ENCODE measurements at places on chromosomes 7 and 10.

DNA sequence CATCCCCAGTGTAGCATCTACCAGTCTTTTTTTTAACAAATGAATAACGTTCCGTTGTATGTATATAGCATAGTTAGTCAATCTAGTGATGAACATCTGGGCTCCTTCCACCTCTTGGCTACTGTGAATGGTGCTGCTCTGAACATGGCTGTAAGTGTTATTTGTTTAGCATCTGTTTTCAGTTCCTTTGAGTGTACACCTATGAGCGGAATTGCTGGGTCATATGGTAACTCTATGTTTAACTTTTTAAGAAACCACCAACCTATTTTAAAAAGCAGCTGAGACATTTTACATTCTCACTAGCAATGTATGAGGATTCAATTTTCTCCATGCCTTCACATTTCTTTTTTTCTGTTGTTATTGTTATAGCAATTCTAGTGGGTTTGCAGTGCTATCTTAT is 178.2 kb downstream of the DNAJC1 start:
- DNase-seq, result no peak

DNA sequence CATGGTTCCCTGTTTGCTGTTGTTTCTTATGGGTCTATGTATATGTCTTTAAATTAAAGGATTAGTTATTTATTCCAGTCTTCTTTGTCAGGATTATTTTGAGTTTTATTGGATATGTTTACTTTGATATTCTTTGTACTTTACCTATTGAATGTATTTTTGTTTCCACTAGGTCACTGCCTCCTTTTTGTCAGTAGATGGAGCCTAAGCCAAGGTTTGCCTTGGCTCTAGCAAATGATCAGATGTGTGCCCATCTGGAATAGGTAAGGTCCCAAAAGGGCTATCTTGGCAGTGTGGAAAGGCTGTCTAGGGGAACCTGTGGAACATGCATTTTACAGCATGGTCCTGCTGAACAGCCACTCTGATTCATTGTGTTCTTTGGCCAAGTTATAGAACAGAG is 337.3 kb upstream of the GHITM start:
- DNase-seq, result no peak

- no peak for DNase-seq
Measured at GRCh38 chr10:122359621-122360020, 14.9 kb upstream of the PLEKHA1 start.

DNA sequence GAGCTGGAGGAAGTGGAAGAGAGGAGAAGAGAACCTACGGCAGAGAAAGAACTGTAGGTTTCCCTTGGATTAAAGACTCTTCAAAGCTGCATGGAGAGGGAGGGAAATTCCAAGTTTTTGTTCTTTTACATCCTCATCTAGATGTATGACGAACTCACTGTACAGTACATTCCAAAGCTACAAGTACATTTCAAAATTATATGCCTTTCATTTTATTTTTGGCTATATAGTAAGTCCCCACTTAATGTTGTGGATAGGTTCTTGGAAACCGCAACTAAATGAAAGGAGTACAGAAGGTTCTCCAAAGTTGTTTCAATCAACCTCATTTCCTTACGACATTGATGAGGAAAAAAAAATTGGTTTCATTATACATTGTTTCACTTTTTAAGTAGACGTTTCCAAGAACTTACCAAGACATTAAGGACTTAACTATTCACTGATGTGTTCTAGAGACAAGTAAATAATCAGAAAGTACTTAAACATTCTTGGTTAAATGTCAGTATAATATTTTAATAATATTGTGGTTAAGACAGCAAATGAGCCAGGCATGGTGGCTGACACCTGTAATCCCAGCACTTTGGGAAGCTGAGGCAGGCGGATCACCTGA is 16.1 kb upstream of the JMJD1C start:
- DNase-seq, result no peak

GRCh38 chr7:29457141-29457561 is 106.5 kb upstream of the PRR15 start:
- DNase-seq, result no peak

GRCh38 chr7:31910191-31910590 is 160.0 kb downstream of the PDE1C start:
- no peak for DNase-seq

DNA sequence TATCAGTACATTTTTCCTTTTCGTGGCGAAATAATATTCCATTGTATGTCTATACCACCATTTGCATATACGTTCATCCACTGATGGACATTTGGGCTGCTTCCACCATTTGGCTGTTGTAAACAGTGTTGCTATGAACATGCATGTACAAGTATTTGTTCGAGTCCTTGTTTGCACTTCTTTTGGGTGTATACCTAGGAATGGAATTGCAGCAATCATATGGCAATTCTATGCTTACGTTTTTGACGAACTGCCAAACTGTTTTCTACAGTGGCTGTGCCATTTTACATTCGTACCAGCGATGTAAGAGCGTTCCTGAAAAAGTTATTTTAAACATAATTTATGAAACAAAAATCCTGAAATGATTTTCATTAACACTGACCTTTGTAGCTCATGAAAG is 79.5 kb downstream of the HIPK2 start:
- DNase-seq, result no peak

Data from skeletal muscle cell (primary cell).